ENCODE measurements at places on chromosomes 2 and 18. TPM values are rescaled to one million over a fixed set of nuclear protein-coding genes. Genes with fewer than 3 reads are reported as not detected.

The PIEZO2 gene
- 2.1 TPM for total RNA-seq

DNA sequence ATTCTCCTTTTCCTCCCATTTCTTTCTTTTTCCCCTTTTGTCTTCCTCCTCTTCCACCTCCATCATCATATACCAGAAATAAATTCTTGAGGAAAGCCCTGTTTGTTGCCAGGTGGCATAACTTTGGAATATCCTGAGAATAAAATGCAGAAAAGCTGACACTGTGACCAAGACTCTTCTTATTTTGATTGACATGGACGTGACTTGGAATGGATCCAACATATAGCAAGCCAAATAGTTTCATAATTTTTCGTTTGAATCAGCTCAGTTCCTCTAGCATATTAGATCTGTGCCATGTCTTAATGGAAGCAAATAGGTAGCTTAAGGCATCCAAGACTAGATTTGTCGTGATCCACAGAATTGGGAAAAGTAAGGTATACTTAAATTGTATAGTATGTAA, 354.7 kb upstream of the FIGN start:
- no peaks in the 10 kb centered on the region for H3K4me1 ChIP-seq
- H3K36me3 ChIP-seq, result no peaks in the 10 kb centered on the region
- no peaks in the 10 kb centered on the region for H3K27me3 ChIP-seq
- H3K4me3 ChIP-seq, result no peak overlapping the region
- no peak for DNase-seq

The CROCC2 gene
- not detected for total RNA-seq

The TCF7L1 gene
- 2.0 TPM for total RNA-seq

- no peak overlapping the region for H3K4me3 ChIP-seq
- H3K4me1 ChIP-seq, result peaks cover 41% of the 10 kb centered on the region
- no peak for DNase-seq
Observed at GRCh38 chr2:30237966-30238800, 6.8 kb downstream of the LBH start.

The BMP10 gene
- not detected for total RNA-seq

DNA sequence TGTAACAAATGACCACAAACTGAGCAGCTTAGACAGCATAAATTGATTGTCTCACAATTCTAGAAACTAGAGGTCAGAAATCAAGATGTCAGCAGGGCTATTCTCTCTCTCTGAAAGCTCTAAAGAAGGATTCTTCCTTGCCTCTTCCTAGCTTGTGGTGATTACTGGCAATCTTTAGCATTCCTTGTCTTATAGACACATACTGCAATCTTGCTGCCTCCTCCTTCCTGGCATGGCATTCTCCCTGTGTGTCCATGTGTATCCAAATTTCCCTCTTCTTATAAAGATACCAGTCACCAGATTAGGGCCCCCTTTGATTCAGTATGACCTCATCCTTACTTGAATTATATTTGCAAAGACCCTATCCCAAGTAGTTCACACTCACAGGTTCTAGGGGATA, 2.3 kb downstream of the ASB3 start:
- H3K4me3 ChIP-seq, result no peak overlapping the region
- H3K27me3 ChIP-seq, result no peaks in the 10 kb centered on the region
- no peaks in the 10 kb centered on the region for H3K36me3 ChIP-seq

GRCh38 chr2:238643400-238643907, 204.4 kb upstream of the TWIST2 start:
- H3K4me1 ChIP-seq, result no peaks in the 10 kb centered on the region
- H3K36me3 ChIP-seq, result no peaks in the 10 kb centered on the region
- H3K4me3 ChIP-seq, result no peak overlapping the region
- DNase-seq, result no peak
- peaks cover 5% of the 10 kb centered on the region for H3K27me3 ChIP-seq
- H3K27ac ChIP-seq, result peak overlapping the region; percentile 70

- H3K36me3 ChIP-seq, result no peaks in the 10 kb centered on the region
- no peak overlapping the region for H3K27ac ChIP-seq
- H3K4me3 ChIP-seq, result no peak overlapping the region
- DNase-seq, result no peak
- H3K4me1 ChIP-seq, result no peaks in the 10 kb centered on the region
- H3K27me3 ChIP-seq, result no peaks in the 10 kb centered on the region
Observed at GRCh38 chr2:108833219-108833618, 46.6 kb downstream of the CCDC138 start.

DNA sequence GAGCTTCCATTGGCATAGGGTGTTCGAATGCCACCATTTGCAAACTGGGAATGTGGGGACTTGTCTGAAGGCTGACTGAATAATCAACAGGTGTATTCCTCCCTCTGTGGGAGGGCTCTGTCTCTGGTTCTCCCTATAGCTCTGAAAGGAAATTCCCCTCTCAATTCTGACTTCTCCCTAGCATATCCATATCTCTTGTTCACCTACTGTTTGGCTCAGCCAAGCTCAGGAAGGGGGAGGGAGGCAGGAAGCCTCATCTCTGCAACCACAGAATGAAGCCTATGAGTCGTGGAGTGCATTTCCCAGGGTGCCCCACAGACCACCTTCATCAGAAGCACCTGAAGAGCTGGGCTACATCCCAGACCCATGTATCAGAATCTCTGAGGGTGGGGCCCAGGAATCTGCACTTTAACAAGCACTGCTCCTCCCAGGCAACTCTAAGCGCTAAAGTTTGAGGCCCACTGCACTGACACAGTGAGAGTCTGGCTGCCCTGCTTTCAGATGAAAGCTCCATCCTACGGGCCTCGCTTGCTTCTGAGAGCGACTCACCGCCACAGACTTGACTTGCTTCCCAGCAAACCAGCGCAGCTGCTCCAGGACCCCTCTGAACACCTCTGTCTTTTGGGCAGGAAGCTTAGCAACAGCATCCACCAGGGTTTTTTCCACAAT, 32.0 kb downstream of the XDH start:
- H3K27ac ChIP-seq, result no peak overlapping the region
- H3K4me3 ChIP-seq, result no peak overlapping the region
- DNase-seq, result no peak
- no peaks in the 10 kb centered on the region for H3K36me3 ChIP-seq
- no peaks in the 10 kb centered on the region for H3K27me3 ChIP-seq

The FBXO15 gene
- total RNA-seq, result 0.19 TPM

The PRSS56 gene
- total RNA-seq, result not detected

- H3K27me3 ChIP-seq, result no peaks in the 10 kb centered on the region
- DNase-seq, result no peak
- no peak overlapping the region for H3K4me3 ChIP-seq
- H3K36me3 ChIP-seq, result no peaks in the 10 kb centered on the region
Observed at GRCh38 chr18:58792086-58792485, 72.6 kb upstream of the ZNF532 start.

Data from esophagus squamous epithelium (tissue), 5 donors.